Activated naive CD8-positive, alpha-beta T cell treated with anti-CD3 and anti-CD28 coated beads, Interleukin-2, amount 10 ng/mL, durations not matched to agents 7 days and 5 days (primary cell): ENCODE measurements at places on chromosomes 16 and 17.

DNA sequence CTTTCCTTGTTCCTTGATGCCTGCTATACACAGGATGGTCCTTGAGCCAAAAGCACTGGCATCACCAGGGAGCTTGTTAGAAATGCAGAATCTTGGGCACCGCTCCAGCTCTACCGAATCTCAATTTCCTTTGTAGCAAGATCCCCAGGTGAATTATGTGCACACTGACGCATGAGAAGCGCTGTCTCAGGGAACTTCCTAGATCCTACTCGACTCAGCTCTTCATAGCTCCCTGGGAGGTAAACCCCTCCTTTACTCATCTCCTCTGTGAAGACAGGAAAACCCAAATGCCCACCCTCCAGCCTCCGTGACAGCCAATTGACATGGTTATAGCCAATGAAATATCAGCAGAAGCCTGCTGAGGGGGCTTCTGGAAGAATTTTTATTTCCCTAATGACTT, 4.1 kb downstream of the USP31 start:
- DNase-seq, result no peak

DNA sequence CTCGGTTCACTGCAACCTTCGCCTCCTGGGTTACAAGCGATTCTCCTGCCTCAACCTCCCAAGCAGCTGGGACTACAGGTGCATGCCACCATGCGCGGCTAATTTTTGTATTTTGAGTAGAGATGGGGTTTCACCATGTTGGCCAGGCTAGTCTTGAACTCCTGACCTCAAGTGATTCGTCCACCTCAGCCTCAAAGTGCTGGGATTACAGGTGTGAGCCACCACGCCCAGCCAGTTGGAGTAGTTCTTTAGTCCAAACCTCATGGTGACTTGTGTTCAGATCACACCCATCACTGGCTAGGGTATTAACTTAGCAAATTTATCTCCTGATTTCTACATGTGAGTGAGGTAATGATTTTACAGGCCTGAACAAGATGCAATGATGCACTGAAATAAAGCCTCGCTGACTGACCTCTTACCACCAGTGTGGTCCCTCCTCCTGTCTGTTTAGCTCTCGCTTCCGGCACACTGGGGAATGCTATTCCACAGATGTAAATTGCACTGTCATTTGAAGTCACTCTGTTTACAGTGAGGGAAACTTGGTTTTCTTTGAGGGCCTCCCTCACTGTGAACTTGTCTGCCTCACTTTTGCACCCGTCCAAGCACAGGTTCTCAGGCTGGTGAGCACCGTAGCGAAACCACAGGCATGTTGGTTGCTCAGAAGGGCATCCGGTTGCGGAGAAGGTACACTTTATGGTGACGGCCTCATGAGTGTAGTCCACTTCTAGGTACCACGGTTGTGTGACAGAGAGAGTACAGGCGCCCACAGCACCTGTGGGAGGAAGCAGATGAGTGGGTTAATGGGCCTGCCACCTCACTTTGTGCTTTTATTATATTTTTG, 5.5 kb downstream of the IGSF6 start:
- peak; percentile 72 for DNase-seq

DNA sequence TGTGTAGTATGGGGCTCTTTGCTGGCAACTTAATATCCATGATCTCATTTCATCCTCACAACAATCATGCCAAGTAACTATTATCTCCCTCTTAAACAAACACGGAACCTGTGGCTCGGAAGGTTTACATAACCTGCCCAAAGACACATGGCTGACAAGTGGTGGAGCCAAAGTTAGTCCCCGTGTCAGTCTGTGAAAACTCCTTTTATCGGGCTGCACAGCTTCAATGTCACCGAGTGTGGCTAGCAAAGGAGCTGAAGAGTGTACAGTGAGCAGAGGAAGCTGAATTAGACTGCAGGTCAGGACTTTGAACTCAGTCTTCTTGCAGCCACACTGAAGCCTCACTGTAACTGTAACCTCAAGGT, 80.3 kb downstream of the PARN start:
- DNase-seq, result no peak

DNA sequence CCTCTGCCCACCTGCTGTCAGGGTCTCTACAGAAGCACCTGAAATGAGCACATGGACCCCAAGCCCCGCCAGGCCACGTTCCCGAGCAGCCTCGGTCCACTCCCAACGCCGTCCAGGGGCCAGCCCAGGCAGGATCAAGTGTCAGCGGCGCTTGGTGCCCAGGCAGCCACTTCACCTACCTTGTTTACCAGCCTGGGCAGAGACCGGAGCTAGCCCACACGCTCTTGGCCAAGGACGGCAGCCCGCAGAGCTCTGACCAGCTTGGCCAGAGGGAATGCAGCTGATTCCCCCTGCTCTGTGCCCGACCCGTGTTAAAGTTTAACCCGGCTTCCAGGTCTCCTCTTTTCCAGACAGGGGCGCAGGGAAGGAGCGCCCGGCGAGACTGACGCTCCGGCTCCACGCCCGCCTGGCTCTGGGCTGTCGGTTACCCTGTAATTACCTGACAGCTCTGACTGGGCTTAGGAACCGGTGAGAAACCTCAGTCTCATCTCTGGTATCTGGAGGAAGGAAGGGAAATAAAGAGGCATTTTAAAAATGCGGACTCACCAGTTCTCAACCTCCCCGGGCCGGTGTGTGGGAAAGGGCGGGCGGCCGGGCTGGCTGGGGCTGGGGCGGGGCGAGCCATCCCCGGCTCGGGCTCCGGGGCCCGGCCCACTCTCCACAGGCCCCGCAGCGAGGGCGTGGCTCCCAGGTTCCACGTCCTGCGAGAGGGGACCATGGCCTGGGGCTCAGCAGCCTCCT, 4.6 kb downstream of the KIFC3 start:
- DNase-seq, result no peak

GRCh38 chr17:41666708-41667279, 21.9 kb upstream of the EIF1 start:
- DNase-seq, result peak; percentile 91

- DNase-seq, result no peak
Observed at GRCh38 chr16:23186171-23186570, 3.6 kb downstream of the SCNN1G start.

DNA sequence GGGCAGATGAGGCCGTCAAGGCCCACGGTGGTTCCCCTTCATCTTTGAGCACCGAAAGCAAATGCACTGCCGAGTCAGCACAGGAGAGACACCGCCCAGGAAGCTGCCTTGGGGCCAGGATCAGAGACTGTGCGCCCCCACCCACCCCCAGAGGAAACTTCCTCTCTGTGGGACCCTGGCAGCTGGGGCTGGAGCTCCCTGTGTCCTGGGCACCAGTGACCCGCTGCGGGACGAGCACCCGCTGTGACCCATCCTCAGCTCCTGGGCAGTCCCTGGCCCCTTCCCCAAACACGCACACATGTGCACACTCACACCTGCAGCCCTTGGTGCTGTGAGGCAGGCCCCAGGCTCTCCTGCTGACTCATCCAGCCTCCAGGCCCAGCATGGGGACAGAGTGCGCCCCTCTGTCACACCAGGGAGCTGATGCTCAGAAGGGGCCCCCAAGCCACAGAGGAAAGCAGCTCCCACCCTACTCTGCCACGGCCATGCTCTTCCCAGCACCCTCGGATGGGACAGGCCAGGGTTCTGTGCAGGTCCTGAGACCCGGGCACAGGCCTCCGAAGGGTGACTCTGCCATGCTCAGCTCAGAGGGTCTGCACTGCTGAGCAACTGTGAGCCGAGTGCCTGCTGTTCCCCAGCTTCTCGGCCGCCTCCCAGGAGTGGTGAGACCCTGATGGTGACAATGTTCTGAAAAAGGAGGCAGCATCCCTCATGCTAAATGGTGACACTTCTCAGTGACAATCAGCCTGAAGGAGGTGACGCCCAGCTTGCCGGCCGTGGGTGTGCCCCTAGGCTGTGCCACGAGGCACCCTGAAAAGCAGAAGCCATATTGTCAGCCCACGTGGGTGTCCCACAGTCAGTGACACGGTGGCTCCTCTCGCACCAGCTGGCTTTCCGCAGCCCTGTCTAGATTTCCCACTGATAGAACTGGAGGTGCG, 3.6 kb downstream of the PIEZO1 start:
- peak; percentile 70 for DNase-seq

DNA sequence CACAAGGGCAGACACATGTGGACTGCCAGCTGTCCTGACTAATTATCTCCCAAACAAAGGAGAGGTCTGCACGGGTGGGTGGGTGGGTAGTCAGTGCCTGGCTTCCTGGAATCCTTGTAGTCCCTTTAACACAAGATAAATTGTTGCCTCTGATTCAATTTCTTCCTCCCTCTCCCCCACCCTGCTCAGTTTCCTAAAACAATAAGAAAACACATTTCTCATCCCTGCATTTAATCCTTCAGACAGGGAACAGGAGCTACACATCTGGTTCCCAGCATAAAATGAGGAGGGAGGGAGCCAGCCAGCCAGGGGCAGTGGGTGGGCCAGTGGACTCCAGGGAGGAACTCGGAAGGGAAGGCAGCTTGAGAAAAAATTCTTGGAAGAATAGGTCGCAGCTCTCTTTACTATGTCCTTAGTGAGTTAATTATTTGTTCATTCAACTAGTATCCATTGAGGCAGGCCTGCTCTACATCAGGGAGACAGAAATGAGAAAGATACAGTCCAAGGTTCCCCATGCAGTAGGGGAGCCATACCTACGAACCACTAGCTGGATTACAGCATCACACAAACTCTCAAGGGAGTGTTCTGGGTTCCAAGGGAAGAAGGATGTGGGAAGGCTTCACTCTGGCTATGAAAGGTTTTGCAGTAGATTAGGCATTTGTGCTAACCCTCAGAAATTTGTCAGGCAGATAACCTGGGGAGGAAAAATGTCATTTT, 58.3 kb downstream of the CCT6B start:
- DNase-seq, result no peak

DNA sequence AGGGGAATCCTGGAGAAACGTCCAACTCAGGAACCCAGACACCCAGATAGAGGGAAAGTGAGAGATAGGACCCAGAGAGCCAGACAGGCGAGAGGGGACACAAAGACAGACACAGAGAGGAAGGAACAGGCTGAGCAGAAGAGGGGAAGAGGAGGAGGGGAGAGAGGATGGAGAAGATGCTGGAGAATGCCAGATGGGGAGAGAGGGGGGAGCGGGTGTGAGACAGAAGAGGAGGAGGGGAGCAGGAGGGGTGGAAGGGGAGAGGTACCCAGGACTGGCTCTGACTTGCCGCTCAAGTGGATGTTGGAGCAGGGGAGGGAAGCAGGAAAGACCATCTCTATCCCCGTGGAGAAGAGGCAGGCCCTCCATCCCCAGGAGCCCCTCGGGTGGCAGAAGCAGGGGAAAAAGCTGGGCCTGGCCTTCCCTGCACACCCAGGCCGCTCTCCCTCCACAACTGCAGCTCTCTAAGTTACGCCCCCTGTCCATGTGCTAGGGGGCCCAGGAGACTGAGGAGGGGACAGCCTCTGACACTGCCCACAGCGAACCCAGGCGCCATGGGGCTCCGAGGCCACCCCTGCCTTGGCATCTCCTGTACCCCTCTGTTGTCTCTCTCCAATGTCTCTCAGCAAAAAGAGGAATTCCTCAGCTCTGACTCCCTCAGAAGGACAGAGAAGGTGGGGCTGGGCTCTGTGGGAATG, 4.8 kb downstream of the PPP1R9B start:
- no peak for DNase-seq

GRCh38 chr17:2068031-2068518, 13.2 kb downstream of the HIC1 start:
- DNase-seq, result no peak

DNA sequence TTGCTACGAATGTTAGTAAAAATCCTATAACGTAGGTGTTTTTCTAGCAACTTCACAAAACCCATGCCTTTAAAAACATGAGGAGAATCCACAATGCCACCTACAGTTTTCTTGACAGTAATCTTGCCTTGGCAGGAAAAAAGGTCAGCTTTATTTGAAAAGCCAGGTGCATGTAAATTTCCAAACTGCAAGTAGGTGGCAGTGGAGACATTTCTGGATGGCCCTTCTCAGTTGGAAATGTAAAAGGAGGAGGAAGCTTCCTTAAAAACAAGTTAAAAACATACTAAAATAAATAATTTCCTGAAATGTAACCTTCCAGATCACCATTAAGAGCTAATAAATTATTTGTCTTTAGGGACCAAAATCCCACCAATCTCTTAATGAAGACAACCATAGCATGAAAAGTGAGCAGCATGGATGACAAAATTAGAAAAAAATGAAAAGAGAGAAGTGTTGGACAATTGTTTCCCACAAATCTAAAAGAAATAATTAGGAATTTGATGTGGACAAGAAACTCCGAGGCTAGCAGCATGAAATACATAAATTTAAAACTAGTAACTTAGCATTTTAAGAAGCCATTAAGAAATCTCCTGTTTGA, 152.2 kb downstream of the SNX11 start:
- no peak for DNase-seq

GRCh38 chr16:967546-968295, 3.1 kb downstream of the LMF1 start:
- no peak for DNase-seq

- no peak for DNase-seq
Observed at GRCh38 chr17:15945527-15946191, 729 bp downstream of the ADORA2B start.

GRCh38 chr16:86186313-86186712, 287.4 kb downstream of the IRF8 start:
- no peak for DNase-seq

DNA sequence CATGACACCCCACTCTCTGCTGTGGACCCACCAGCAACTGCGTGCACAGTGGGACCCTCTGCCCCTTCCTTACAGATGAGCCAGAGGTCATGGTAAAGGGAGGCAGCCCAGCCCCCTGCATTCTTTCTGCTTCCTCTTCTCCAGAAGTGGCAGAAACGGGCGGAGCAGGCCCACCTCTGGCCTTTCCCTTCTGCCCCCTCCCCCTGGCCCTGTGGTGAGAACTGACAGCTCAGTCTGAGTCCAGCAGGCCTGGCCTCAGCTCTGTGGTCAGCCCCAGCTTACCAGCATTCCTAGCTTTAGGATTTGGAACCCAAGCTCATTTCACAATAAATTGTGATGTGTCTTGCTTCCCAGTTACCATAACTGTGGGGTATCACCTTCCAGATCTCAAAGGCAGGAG, 4.8 kb upstream of the ANKRD11 start:
- DNase-seq, result no peak

DNA sequence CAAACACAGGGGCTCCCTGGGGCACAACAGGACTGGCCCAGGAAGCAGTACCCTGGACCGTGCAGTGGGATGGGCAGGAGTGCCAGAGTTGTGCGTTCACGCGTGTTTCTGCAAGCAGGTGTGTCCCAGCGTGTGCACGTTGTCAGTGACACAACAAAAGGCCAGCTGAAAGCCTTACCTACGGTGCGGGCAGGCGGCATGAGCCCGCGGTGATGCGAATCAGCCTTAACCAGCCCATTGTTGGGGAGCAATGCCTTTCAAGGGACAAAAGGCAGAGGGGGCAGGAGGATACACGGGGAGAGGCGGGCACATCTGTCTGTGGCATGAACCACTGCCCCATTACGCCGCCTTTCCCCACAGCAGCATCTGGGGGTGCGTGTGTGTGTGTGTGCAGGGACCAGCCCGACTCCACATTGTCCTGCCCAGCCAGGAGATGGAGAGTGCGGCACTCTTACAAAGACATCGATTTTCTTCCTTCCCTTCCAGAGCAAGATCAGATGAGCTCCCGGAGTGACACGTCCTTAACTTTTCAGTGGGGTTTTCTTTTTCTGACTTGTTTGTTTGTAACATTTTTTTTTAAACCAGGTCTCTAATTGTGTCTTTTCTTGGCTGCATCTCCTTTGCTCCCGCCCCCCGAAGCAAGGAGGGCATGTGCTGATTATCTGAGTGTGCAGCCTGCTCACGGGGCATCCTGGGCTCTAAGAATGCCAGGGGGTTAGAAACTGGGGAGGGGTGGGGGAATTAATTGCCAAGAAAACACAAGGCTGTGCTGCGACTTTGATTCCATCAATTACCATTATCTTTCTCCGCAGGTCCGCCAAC, 158.1 kb downstream of the ZNF423 start:
- DNase-seq, result no peak

GRCh38 chr17:70123193-70123592, 46.1 kb upstream of the KCNJ2 start:
- DNase-seq, result no peak

- no peak for DNase-seq
Observed at GRCh38 chr17:20114466-20114865, 105.3 kb downstream of the SPECC1 start.
